ENCODE measurements at places on chromosomes 1 and 21. TPM values are rescaled to one million over a fixed set of nuclear protein-coding genes. Genes with fewer than 3 reads are reported as not detected.

GRCh38 chr1:22090867-22091266, 38.4 kb downstream of the CDC42 start:
- no peak overlapping the region for H3K4me3 ChIP-seq
- DNase-seq: no peak
- H3K36me3 ChIP-seq: no peaks in the 10 kb centered on the region
- peaks cover 8% of the 10 kb centered on the region for H3K4me1 ChIP-seq
- no peak overlapping the region for H3K27ac ChIP-seq

- H3K27ac ChIP-seq: no peak overlapping the region
- no peaks in the 10 kb centered on the region for H3K27me3 ChIP-seq
- H3K36me3 ChIP-seq: no peaks in the 10 kb centered on the region
- DNase-seq: no peak
- H3K4me3 ChIP-seq: no peak overlapping the region
Observed at GRCh38 chr1:82223091-82223490, 422.4 kb downstream of the ADGRL2 start.

The CLEC20A gene
- not detected for total RNA-seq

The GPR3 gene
- total RNA-seq: 0.87 TPM

DNA sequence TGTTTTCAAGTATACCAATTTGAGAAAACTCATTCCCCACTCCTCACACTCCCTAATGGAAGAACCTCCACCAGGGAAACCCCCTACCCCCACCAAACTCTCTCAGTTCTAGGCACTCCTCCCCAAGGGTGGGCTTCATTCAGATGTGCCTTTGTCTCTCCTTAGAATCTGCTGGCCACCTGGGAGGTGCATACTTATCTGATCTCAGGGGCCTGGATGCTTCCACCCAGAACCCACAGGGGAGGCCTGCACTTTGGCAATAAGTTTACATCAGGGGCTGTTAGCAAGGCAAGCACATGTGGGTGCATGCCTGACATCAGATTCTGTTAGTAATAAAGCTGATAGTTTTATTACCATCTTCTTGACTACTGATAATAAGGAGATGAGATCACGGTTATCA, 32.5 kb upstream of the SLAMF9 start:
- H3K36me3 ChIP-seq: no peaks in the 10 kb centered on the region
- no peak overlapping the region for H3K4me3 ChIP-seq
- no peaks in the 10 kb centered on the region for H3K4me1 ChIP-seq
- DNase-seq: no peak

The PLA2G4A gene
- 3.9 TPM for total RNA-seq

DNA sequence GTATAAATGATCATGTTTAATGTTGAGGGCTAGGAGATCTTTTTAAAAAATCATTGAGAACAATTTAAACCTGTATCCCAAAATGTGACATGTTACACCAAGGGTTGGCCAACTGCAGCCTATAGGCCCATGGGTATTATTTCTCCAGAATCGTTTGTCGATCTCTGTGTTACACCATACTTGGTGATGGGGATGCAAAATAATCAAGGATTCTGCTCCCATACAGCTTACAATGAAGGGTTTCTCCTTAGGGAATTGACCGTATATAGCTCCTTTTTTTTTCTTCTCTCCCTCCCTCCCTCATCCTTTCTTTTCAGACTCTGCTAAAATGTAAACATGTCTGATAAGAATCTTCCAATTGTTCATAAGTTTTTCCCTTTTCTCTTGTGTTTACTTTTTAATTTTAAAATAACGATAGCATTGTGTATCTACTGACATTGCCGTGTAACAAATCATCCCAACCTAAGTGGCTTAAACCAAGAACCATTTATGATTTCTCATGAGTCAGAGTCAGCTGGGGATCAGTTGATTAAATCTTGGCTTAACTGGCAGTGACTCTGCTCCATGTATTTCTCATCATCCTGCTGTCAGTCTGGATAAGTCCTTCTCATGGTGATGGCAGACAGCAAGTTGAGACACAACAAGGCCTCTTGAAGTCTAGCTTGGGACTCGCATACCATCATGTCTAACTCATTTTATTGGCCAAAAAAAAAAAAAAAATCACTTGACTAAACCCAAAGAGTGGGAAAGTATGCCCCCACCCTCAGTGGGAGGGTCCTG, 48.0 kb downstream of the MARK1 start:
- H3K27ac ChIP-seq: no peak overlapping the region
- DNase-seq: no peak
- no peaks in the 10 kb centered on the region for H3K36me3 ChIP-seq

- no peaks in the 10 kb centered on the region for H3K27me3 ChIP-seq
- no peak for DNase-seq
- H3K27ac ChIP-seq: no peak overlapping the region
- H3K36me3 ChIP-seq: no peaks in the 10 kb centered on the region
Observed at GRCh38 chr1:44707959-44708831, 22.8 kb downstream of the RNU5D-1 start.
